ENCODE measurements at places on chromosomes 16 and 17.

GRCh38 chr16:2966043-2966807 lies 2.1 kb downstream of the KREMEN2 start:
- no peak for DNase-seq

DNA sequence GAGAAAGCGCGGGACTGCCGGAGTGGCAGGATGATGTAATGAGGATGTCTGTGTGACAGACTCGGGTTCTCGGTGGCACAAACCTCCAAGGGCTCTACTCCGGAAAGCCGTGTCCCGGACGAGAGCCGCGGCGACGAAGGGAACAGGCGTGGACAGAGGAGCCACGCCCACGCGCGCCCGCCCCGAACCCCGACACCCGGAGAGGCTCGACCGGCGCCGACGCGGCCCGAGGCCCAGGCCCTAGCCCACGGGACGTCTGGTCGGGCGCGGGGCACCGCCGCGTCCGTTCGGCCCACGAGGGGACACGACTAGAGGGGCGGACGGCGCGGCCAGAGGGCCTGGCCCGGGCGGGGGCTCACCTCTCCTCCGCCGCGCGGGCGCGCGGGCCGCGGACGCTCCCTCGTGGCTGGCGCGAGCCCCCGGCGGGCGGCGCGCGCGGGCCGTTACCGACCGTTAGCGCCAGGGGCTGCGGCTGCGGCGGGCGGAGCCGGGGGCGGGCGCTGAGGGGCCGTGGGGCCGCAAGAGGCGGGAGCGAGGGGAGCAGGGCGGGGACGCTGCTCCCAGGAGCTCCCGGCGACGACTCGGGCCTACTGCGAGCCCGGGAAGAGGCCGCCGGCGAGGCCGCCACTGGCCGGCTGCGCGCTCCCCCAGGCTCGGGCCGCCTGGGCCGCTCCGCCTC lies 2.1 kb upstream of the IRX5 start:
- DNase-seq, result peak; percentile 85

DNA sequence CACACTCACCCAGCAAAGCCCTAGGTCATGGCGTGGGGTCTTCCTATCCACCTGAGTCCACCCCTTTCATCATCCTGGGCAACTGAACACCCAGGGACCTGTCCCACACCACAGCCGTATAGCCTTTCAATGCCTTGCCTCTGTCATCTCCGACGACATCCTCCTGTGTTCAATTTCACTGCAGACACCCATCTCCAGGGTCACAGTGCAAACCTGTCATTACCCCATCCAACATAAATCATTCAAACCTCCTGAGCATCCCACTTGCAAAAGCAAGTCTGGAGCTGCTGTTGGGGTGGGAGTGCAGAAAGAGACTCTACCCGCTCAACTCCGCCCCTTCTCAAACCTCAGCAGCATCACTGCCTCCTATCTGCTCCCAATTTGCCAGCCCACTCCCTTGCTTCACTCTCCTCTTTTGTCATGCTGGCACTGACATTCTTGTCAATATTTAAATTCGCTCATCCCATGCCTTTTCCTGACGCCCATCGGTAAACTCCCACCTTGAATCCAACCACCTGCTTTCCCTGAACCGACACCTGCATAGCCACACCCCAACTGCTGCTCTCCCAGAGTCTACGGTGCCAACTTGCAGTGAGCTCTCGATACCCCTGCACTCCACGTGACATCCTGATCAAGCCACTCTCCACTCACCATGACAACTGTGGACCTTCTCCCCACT lies 37.0 kb downstream of the MARF1 start:
- no peak for DNase-seq

DNA sequence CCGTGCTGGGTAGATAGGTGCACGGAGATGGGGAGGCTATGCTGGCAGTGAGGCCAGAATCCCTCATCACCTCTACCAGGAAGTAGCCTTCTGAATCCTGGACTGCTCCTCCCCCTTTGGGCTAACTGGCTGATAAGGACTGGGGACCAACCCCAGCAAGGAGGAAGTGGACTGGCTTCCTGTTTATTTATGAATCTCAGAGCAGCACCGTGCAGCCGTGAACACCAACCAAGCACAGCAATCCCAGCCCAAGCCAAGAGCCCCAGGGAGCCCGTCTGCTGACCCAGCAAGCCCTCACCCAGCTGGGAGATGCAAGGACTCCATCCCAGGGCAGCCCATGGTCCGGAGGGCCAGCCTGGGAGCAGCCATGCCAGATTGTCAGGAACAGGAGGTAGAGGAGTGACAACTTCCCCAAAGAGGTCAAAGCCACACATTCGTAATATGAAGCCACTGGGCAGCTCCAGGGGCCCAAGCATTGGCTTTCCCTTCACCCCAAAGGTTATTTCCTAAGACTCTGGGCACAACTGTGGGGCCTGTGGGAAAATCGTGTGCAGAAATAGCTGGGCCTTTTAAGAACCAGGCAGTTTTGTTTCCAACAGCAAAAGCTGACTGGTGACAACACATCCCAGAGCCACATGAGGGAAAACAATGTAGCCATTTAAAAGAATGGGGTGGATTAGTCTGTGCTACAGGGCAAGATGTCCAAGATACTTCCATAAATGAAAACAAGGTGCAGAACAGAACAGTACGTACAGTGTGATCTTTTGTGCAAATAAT lies 23.9 kb downstream of the PHB1 start:
- DNase-seq, result no peak

GRCh38 chr17:28532050-28532960 lies 20.1 kb downstream of the UNC119 start:
- DNase-seq, result no peak

GRCh38 chr17:82215095-82215971 lies 2.7 kb upstream of the CCDC57 start:
- DNase-seq, result peak; percentile 68

DNA sequence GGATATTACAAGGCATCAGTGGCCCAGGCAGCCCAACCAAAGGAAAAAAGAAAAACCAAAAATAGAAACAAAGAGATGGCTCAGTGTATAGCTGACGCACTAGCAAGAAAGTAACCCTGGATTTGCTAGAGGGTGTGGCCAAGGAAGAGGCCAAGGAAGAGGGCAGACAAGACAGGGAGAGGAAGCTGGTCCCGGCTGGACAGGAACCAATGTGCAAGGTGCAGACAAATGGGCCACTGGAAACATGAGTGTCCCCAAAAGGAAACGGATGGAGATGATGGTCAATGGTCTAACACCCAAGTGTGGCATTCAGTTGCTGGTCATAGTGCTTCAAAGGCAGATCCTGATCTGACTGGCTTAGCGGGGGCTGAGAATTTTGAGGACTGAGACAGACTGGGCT lies 10.7 kb downstream of the POLR3K start:
- DNase-seq, result no peak

- DNase-seq, result peak; percentile 8
Measured at GRCh38 chr17:71163121-71163812, 957.6 kb upstream of the SOX9 start.

All from RPMI8226 (cell line).